NCI-H1092 treated with DMSO at 0.1 percent for 48 hours (cell line): ENCODE measurements at places on chromosomes 3 and 15.

DNA sequence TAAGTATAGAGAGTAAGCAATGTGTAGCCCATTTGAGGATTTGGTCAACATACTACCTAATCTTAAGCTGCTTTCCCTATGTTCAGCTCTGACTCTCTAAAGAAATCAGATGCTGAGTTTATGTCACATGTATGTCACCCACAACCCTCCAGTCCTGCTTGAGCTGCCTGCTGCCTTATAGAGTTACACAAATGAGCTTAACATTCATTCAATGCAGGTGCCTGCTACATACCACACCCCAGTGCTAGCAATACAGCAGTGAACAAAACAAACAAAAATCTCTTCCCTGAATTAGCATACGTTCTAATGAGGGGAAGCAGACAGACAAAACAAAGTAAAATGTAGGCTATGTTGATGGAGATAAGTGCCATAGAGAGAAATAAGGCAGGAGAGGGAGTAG lies 93.0 kb downstream of the HHLA2 start:
- peak; percentile 44 for DNase-seq

DNA sequence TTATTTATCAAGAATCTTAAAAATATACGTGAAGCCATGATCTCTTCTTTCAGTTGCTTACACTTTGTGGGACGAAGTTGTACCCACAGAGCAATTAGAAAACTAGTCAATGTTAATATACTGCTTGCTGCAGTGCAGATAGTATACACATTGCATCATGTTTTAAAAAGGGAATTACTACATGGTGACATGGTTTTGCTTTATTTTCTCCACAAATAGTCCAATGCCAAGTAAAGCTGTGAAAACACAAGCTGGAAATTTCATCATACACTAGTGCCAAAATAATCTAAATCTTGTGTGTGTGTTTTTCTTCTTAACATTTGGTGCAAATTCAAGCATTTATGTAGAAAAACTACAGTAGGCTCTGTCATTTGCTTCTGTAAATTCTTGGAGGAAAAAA lies 233.0 kb downstream of the EPHA3 start:
- no peak for DNase-seq

DNA sequence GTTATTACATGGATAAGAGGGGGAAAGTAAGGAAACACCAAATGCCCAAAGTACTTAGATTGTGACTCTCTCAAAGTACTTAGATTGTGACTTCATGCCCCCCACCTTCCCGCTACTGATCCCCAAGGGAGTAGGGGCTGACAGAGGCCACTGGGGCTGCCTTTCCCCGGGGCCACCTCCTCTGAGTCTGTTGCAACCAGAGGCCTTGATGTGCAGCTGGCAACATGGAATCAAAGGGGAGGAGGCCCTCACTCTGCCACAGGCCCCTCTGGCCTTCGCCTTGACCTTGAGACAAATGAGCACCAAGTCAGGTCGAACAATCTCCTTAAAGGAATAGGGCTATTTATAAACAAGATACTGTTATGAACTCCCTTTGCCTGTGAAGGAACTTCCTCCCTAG lies 62.5 kb downstream of the LRTM1 start:
- no peak for DNase-seq

DNA sequence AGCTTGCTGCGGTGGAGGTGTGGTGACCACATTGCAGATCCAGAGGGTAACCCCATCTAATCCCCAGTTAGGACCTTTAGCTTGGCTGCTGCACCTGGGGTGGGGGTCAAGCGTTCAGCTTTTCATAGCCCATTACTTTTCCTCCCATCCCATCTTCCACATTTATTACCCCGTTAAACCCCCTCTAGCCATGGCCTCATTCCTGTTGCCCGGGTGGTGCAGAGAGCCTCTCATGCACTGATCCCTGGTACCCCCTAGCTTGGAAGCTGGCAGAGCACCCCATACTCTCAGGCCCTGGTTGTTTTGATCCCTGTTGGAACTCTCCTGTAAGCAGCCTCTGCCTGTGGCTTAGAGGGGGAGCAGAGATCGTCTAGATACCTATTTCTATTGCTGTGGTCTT lies 20.8 kb downstream of the CDAN1 start:
- no peak for DNase-seq

DNA sequence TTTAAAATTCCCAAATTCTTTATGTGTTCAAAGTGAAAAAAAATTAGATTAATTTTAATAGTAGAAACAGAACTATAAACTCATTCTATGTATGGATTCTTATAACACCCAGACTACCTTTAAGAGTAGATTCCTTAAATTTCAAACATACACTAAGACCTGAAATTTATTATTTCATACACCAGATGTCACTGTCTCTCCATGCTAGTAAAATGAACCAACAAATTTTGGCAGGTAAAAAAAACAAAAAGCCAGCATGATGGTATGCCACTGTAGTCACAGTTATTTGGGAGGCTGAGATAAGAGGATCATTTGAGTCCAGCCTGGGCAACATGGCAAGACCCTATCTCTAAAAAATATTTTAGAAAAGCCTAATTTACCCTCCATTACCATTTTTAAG lies 461.3 kb upstream of the NAALADL2 start:
- DNase-seq: no peak

GRCh38 chr3:60650171-60650570 lies 601.1 kb downstream of the FHIT start:
- no peak for DNase-seq

GRCh38 chr3:27723001-27723445 lies 900 bp upstream of the EOMES start:
- no peak for DNase-seq

- DNase-seq: no peak
Measured at GRCh38 chr3:44132061-44132460, 109.6 kb upstream of the TOPAZ1 start.

- no peak for DNase-seq
Measured at GRCh38 chr3:183254487-183255347, 1.7 kb downstream of the B3GNT5 start.

- no peak for DNase-seq
Measured at GRCh38 chr3:140219923-140220452, 285.0 kb downstream of the CLSTN2 start.

DNA sequence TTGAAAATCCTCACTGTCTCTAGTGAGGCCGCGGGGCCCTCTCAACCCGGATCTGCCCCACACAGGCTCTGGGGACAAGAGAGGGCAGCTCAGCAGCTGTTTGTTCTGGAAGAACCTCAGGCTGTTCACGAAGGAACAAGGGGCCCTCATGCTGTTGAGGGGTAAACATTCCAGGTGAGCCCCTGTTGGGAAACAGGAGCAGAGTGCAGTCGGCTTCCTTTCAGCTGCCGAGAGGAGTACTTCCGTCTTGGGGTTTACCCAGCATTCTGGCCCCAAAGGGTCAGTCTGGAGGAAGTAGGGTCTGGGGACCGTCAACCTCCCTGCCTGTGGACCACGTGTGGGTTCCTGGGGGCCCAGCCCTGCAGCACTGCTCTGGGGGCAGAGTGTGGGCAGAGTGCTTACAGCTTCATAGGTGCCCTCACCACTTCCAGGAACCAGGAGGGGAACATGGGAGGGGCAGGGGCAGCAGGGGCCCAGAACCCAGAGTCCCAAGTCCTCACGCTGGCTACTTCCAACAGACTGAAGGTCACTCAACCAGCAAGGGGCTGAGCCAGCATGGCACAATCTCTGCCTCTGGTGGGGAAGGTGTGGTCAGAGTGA lies 49.2 kb upstream of the CTSH start:
- no peak for DNase-seq

GRCh38 chr3:175146258-175146657 lies 287.1 kb downstream of the NAALADL2 start:
- peak; percentile 14 for DNase-seq

DNA sequence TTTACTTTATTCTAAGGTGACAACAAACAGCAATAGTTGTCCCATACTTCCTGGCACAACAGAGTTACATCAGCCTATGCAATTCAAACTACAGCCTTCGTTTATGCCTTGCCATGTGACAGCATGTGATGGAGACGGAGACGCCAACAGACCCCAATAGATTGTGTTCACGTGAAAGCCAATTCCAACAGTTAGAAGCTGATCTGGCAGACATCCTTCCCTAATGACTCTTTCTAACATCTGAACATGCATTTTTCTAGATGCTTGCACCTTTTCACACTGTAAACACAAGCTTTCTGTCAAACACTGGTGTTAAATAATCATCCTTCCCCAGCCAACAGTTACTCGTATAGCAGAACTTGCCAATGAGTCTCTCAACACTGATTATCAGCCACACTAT lies 694.4 kb upstream of the ALCAM start:
- no peak for DNase-seq

DNA sequence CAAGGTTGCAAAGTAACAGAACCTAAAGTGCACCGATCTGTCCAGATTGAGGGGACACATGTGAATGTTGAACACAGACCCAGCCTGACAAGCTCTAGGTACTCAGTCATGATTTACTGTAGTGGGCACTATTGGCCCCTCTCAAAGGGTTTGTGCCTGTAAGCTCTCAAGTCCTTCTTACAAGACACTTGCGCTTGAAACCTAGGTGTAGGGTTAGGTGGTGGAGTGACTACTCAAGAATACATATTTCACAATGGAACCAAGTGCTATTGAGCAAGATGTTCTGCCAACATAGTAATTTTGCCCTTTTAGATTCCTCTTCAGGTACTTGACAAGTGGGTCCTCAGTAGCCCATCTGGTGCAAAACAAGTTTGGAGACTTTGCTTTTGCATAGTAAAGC lies 169.9 kb downstream of the AKAP13 start:
- no peak for DNase-seq

DNA sequence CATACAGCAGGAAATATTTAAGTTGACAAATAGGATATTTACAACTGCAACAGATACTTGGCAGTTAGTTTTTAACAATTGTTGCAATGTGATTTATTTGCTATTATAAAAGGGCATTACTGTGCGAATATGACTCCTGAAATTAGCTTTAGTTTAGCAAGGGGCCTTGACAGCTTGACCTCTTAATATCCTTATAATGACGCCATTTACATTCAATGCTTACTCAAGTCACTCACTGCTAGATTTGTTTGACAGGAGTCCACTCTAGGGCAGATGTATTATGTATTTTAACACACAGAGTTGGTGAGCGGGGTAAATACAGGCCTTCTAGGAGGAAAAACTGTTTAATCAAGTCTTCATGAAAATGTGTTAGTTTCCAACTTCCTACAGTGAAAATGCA lies 58.1 kb upstream of the C15orf61 start:
- DNase-seq: no peak

GRCh38 chr3:10319804-10320203 lies 1.1 kb downstream of the SEC13 start:
- DNase-seq: no peak

DNA sequence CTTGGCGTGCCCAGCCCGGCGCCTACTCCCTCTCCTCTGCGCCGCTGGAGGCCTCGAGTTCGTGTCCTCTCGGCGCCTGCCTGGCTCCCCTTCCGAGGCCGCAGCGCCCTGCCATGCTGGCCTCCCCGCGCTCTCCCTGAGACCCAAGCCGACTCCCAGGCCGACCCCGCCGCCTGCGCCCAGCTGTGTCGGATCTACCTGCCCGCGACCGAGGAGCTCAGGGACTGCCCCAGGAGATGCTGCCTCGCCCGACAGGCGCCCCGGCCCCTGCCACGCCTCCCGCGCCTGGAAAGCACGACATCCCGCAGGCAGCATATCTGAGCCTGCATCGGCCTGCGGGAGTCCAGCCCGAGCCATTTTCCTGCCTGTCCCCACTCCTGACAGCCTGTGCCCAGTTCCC lies 16.1 kb downstream of the PAQR9 start:
- no peak for DNase-seq

- peak; percentile 40 for DNase-seq
Measured at GRCh38 chr3:48716508-48716981, 476 bp downstream of the IP6K2 start.

DNA sequence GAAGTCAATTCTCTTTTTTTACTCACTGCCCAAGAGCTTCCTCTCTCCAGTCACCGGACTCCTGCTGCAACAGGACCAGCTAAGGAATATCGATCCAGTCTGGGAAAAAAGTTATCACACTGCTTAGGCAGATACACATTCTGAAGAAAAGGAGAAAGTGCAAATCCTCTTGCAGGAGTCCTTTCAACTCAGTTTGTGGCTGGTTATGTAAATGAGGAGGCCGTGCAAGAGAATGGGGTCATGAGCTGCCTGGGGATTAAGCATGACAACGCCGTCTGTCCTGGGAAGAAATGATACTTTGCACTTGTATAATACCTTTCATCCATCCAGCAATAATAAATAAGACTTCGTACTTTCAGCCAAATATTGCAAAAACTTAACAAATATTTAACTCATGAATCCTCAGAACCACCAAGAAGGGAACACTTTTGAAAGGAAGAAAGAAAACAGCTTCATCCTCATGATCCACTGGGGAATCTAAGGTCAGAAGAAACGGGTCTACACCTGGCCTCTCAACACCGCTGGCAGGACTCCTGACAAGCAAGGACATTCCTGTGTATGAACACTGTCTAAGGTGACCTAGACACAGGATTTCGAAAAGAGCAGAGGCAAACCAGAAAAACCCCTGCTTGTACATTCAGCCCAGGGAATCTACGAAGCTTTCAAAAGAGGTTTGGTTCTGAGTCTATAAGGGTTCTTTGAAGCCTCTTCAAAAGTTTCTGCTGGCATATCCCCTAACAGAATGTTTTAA lies 13.1 kb upstream of the WWTR1 start:
- no peak for DNase-seq

GRCh38 chr3:141092663-141093062 lies 41.5 kb downstream of the SPSB4 start:
- DNase-seq: no peak

GRCh38 chr15:52308446-52309153 lies 13.0 kb upstream of the MYO5C start:
- DNase-seq: no peak

DNA sequence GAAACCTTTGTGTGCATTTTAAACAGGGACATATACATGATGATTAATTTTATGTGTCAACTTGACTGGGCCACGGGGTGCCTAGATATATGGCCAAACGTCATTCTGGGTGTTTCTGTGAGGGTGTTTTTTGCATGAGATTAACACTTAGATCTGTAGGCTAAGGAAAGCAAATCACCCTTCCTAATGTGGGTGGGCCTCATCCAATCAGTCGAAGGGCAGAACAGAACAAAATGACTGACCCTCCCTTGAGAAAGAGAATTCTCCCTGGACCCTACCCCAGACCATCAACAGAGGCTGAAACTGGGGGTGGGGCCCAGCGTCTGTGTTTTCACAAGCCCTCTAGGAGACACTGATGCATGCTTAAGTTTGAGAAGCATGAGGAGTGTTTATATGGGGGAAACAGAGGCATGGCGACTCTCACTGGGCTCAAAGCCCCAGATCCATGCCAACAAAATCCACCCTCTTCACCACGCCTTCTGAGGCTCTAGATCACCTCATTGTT lies 56.2 kb downstream of the ITGA11 start:
- DNase-seq: no peak

- DNase-seq: no peak
Measured at GRCh38 chr15:68298882-68299381, 21.4 kb downstream of the FEM1B start.

GRCh38 chr3:43248185-43248583 lies 38.2 kb upstream of the SNRK start:
- DNase-seq: no peak

GRCh38 chr3:128805772-128806171 lies 73.6 kb upstream of the ACAD9 start:
- no peak for DNase-seq

- DNase-seq: no peak
Measured at GRCh38 chr3:172279974-172280373, 168.3 kb downstream of the GHSR start.

GRCh38 chr3:121739902-121740301 lies 9.6 kb downstream of the GOLGB1 start:
- DNase-seq: no peak

- DNase-seq: no peak
Measured at GRCh38 chr3:31946484-31947081, 34.5 kb downstream of the OSBPL10 start.
